Activated CD8-positive, alpha-beta memory T cell treated with anti-CD3 and anti-CD28 coated beads, Interleukin-2, amount 10 ng/mL, durations not matched to agents 7 days and 5 days (primary cell): ENCODE measurements at places on chromosomes 6 and 20. TPM values are rescaled to one million over a fixed set of nuclear protein-coding genes. Genes with fewer than 3 reads are reported as not detected.

The SLC32A1 gene
- total RNA-seq: not detected

The MYH7B gene
- total RNA-seq: 0.16 TPM

The MCCD1 gene
- total RNA-seq: not detected

The POM121L2 gene
- total RNA-seq: not detected

The CPNE5 gene
- total RNA-seq: 0.79 TPM

The MRAP2 gene
- not detected for total RNA-seq

The NRM gene
- 30.2 TPM for total RNA-seq

The RNF8 gene
- total RNA-seq: 31.1 TPM

The SLC35F1 gene
- not detected for total RNA-seq

The PLCB1 gene
- total RNA-seq: 2.4 TPM

The COL11A2 gene
- 0.79 TPM for total RNA-seq

The F13A1 gene
- total RNA-seq: not detected

The PI16 gene
- 2.0 TPM for total RNA-seq

The DPPA5 gene
- not detected for total RNA-seq

The MACROD2 gene
- not detected for total RNA-seq

The NFYA gene
- total RNA-seq: 25.0 TPM

The RSPO4 gene
- total RNA-seq: not detected

The TMEM170B gene
- total RNA-seq: 1.7 TPM

The KCNS1 gene
- total RNA-seq: 0.49 TPM

The SS18L1 gene
- 19.5 TPM for total RNA-seq

The ADTRP gene
- 0.47 TPM for total RNA-seq

The NCOA5 gene
- total RNA-seq: 36.9 TPM

The RAE1 gene
- total RNA-seq: 37.5 TPM

The OOEP gene
- total RNA-seq: 1.1 TPM

The DHX35 gene
- total RNA-seq: 10.5 TPM

The WFDC2 gene
- not detected for total RNA-seq

The ZNF334 gene
- total RNA-seq: 1.8 TPM

The LINC00237 gene
- 0.35 TPM for total RNA-seq

The CALHM5 gene
- total RNA-seq: not detected

The PLN gene
- not detected for total RNA-seq

The CLPSL2 gene
- total RNA-seq: not detected

The TFAP2D gene
- not detected for total RNA-seq

The SLC17A3 gene
- 0.26 TPM for total RNA-seq

The PPP1R16B gene
- 128 TPM for total RNA-seq

The OPRM1 gene
- not detected for total RNA-seq

The SLC2A10 gene
- total RNA-seq: not detected

The RAD21L1 gene
- not detected for total RNA-seq
